ENCODE measurements at places on chromosomes 3 and 15.

- no peak for DNase-seq
These were observed 388.0 kb downstream of the FOXP1 start for GRCh38 chr3:71195492-71195891.

- DNase-seq: no peak
These were observed 75.0 kb downstream of the CORO2B start for GRCh38 chr15:68653801-68654200.

GRCh38 chr3:63964681-63965485 lies 52.7 kb upstream of the SCAANT1 start:
- DNase-seq: no peak

- no peak for DNase-seq
These were observed 239.9 kb upstream of the CTDSPL start for GRCh38 chr3:37621771-37622170.

DNA sequence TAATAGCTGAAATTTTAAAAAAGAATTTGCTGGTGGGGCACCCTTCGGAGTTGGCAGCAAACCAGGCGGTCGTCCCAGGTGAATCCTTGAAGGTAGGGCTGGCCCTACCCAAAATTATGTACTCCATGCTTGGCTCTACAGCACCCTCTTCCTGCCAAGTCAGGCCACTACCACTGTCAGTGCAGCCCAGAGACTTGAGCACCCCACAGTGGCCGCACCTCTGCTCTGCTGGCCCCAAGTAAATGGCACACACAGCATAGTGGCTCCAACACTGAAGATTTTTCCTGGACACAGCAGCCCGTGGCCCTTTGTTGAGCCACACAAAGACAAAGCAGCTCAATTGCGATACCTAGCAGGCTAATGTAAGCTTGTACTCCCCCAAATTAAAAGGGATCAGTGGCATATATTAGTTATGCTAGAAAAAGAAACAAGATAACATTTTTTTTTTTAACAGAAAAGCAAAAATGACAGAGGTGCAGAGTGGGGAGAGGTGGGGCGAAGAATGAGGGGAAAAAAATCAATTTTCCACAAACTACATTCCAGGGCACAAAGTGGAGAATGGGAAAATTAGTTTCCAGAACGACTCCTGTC lies 250.5 kb downstream of the UACA start:
- peak; percentile 72 for DNase-seq

GRCh38 chr15:75452865-75453702 lies 1.6 kb upstream of the SIN3A start:
- DNase-seq: peak; percentile 77

- no peak for DNase-seq
These were observed 136.6 kb downstream of the TMCC1 start for GRCh38 chr3:129756871-129757270.

DNA sequence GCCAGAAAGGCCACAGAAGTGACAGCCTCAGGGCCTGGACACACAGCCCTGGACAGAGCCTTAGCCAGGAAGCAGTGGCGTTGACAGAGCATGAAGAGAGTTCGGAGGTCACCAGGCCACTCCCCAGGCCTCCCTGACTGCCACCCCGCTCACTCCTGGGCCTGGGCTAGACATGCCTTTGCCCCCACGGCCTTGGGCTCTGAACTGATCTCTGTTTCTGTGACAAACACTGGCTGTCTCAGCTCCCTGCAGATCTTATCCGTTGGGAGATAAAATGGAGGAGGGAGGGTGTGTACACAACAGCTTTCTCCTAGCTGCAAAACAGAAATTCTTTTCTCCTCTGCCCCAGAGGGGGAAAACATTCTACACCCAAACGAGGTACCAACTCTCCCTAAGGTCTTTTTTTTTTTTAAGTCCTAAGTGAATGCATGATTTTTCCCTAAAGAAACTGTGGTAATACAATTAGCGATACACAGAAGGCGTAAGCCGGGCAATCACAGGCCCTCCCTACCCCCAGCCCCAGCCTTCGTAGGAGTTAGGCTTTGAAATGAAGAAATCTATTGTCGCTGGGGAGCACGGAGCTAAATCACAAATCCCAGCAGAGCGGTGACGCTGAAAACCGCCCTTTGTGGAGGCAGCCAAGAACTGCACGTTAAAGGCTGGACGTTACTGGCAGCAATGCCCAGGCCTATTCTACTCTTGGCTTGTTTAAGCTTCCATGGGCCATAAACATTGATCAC lies 45.0 kb downstream of the SRGAP3 start:
- DNase-seq: no peak

DNA sequence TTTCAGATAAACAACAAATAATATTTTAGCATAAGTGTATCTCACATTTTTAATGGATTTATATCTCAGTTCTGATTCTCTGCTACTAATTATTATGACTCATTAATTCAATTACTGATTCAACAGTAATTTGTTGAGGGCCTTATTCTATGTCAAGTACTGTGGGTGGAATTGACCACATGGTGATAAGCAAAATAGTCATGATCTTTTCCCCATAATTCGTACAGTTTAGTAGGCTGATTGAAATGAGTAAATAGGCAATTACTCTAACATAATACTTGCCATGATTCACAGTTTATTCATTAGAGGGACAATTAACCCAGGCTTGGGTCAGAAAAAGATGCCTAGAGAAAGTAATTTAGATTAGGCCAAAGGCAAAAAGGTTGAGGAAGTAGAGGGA lies 60.9 kb upstream of the SLC4A7 start:
- no peak for DNase-seq

DNA sequence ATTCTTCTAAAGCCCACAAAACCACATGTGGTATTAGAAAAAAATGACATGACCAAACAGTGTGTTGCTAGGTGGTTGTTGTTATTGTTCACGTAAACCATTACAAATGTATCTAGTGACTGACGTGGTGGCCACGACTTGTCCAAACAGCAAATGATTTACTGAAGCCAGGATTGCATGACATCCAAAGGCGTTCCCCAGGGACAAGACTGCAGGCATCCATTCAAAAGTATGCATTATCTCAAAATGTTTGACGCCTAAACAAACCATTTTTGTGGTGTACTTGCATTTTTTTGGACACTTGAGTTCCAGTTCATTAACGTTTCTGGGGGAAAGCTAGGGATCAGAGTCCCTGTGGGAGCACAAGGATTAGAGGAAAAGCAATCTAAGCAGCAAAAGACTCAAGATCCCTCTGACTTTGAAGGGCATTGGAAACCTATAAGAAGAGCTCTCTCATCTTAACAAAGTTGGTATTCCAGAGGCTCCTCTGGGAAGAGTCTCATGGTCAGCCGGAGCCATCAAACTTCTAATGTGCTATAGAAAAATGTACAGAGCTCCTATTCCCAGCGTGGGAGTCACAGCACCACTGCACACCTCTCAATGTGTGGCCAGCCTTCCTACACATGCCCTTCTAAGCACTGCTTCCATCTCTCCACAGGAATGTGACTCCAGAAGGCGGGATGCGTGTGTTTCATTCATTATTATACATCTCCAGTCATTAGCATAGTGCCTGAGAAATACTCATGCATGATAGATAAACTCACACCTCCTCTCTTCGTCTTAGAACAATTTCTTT lies 62.9 kb downstream of the FBN1 start:
- DNase-seq: no peak

GRCh38 chr3:136626493-136626892 lies 125.7 kb downstream of the STAG1 start:
- DNase-seq: no peak

- no peak for DNase-seq
These were observed 92.2 kb upstream of the ALCAM start for GRCh38 chr3:105274536-105274935.

DNA sequence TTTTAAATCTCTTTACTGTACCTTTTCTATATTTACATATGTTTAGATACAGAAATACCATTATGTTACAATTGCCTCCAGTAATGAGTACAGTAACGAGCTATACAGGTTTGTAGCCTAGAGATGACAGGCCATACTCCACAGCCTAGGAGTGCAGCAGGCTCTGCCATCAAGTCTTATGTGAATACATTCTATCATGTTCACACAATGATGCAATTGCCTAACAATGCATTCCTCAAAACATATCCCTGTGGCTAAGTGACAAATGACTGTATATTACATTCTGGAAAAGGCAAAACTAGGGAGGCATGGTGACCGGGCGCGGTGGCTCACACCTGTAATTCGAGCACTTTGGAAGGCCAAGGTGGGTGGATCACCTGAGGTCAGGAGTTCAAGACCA lies 192.4 kb upstream of the IGF1R start:
- no peak for DNase-seq

DNA sequence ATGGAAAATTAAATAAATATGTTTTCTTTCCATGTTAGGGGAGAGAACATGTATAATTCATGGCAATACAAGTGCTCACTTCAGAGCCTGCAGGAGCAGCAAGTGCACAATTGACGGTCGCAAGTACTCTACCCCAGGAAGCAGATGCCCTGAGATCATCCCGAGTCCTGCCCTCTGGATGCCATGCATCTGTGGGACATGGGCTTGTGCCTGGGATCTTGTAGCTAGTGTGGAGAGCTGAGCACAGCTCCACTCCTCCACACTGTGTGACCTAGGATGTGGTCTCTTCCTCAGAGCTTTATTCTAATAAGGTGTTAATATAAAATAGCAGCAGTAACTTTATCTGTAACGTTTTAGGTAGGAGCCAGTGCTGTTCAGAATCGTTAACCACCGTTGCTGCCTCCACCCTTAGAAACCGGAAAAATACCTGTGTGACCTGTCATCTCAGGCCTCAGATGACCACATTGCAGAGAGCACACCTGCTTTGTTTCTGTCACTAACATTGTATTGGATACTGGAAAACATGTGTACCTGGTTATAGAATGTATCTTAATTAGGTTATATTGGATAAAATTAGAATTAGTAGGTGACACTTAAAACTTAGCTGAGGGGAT lies 105.0 kb upstream of the GOLGA6L6 start:
- no peak for DNase-seq

GRCh38 chr15:70343961-70344621 lies 246.4 kb upstream of the TLE3 start:
- no peak for DNase-seq

GRCh38 chr15:22880068-22880980 lies 41.9 kb downstream of the NIPA2 start:
- no peak for DNase-seq

DNA sequence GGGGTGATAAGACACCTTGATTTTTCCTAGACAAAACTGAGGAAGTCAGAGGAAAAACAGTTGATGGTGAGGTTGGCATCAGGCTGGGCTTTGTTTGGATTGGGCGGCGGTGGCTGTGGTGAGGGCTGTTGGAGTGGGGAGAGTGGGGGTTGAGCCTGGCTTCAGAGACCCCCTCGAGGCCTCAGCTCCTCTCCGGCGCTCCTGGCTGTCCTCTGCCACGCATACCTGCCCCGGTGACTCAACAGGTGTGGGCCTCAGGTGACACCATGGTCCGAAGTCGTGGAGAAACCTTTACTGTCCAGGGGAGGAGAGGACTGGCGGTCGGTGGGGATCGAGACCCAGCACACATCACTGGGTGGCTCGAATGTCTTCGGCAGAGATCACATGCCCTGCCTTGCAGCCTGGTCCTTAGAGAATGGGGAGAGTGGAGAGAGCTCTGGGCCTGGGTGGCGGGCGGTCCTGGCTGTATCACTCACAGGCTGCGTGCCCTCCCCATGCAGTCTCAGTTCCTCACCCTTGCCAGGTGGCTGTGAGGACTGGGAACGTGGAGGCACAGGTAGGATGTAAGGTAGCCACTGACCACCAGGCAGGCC lies 2.6 kb downstream of the APBA2 start:
- no peak for DNase-seq

DNA sequence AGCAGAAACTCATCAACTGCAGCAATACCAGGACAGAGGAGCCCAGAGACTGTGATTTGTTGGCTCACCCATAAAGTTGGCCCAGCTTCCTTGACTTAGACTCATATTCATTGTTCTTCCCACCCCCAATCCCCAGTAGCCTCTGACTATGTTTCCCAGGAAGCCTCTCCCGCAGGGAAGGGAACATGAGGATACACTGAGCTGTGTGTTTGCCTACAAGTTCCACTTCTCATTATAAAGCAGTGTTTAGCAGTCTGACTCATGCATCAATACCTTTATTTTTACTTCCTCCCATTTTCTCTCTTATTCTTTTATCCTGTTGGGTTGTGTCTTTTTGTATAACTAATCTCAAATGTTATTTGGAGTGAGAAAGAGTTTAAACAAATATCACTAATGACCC lies 111.6 kb upstream of the PHLDB2 start:
- no peak for DNase-seq

DNA sequence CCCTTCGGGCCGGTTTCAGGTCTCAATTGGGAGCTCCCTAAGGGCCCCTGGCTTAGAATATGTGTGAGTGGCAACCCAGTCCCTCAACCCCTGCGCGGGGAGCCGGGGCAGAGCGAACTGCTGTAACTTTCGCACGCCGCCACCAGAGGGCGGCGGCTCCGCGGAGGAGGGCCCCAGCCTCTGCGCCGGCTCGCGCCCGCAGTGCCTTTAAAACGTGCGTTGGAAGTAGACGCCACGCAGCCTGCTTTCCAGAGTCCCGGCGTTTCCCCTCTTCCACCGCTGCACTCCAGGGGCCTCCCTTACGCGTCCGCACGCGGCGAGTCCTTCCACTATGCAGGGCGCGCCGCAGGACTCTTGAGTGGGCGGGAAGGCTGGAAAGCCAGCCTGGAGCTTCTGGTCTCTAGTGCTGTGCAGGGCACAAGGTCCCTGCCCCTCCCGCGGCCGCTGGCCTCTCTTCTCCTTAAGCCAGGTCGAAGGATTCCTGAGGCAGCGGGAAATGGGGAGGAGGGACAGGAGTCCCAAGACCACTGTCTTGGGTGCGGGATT lies 23.7 kb upstream of the RNU6-1 start:
- DNase-seq: peak; percentile 78

GRCh38 chr15:63499611-63500010 lies 4.8 kb upstream of the USP3 start:
- DNase-seq: no peak

- DNase-seq: peak; percentile 71
These were observed 89.5 kb upstream of the CHD2 start for GRCh38 chr15:92810418-92811138.

DNA sequence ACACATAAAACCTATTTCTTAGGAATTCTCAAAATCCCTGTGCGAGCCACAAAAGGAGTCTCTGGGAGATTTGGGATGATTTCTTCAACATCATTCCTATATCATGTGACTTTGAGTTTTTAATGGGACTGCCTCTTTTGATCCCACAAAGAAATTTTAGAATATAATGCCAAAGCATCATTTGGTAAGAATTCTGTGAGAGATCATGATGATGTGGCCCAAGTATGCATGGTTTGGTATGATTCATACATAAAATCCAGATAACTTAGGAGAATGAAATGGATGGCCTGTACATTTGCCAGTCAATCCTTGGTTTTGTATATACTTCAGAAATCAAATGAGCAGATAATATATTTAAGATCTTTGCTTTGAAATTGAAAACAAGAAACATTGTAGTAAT lies 61.3 kb downstream of the UBE2E2 start:
- DNase-seq: no peak

GRCh38 chr3:138598534-138598933 lies 4.5 kb upstream of the CEP70 start:
- DNase-seq: no peak

All from activated CD4-positive, alpha-beta T cell treated with anti-CD3 and anti-CD28 coated beads, Interleukin-2, amount 50 U/mL, for 48 hours (primary cell).